Sciatic nerve (tissue), 2 donors: ENCODE measurements at places on chromosomes 6 and 20.
A peak's percentile ranks its signal among the peaks of the same experiment; 100 is the strongest.

- no peak for DNase-seq
These were observed 168.0 kb upstream of the NOX3 start for GRCh38 chr6:155623450-155624178.

- DNase-seq, result no peak
These were observed 11.3 kb downstream of the NFATC2 start for GRCh38 chr20:51531141-51531710.

DNA sequence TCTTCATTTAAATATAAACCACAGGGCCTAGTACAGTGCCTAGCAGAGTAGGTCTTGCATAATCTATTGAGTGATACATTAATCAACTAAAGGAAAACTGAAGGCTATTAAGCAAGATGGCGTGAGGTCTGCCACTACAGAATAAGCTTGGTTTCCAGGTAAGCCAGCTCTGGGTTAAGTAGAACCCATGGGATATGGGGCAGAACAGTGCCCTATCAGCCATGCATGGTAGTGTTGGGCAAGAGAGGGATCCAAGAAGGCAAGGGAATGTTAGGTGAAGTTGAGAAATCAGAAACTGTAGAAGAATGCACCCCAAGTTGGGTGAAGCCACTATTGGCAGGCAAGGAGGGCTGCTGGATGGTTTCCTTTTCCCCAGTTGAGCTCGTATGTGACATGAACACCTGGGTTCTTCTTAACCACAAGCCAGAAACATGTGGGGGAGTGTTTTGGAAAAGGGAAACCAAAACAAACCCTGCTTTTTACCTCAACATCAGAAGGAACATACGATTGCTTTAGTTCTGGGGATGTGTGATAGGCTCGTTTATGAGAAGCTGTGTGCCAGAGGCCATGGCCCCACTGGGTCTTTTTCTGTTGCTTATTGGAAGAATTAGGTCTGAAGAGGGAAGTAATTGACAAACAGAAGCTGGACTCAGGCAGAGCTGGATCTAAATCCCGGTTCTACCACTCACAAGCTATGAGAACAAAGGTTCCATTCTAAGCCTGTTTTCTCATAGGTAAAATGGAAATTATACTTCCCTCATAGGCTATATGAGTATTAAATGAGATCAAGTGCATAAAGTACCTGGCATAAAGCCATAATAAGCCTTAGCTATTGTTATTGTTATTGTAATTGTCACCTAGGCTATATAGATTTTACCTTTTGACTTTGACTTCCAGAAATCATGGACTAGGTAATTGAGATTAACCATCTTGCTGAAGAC, 33.5 kb downstream of the NEDD9 start:
- no peak for DNase-seq

- no peak for DNase-seq
These were observed 117.8 kb downstream of the RTN4IP1 start for GRCh38 chr6:106511288-106512047.

GRCh38 chr6:72841195-72841594, 219.3 kb downstream of the KCNQ5 start:
- no peak for DNase-seq

DNA sequence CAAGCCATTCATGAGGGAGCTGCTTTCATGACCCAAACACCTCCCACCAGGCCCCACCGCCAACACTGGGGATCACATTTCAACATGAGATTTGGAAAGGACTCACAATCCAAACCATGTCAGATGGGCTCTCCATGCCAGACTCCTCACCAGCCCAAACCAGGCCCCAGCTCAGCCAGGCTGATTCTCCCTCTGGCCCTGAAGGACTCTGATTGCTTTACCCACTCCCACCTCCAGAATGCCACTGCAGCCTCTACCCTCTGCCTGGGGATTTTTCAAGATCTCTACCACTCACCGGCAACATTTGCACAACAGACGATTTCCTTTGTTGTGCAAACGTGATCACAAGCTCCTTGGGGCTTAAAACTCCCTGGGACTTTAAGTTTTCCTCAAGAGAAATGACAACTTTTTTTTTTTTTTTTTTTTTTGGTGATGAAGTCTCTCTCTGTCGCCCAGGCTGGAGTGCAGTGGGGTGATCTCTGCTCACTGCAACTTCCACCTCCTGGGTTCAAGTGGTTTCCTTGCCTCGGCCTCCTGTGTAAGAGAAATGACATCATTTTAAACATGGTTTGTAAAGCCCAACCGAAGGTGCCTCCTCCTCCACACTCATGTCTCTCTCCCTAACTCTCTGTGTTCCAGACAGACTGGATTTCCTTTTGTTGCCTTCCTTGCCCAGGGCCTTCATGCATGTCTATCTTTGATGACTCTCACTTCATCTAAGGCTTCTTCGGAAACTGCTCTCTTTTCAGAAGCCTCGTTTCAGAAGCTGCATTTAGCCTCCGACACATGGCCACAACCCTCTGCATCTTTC, 147.0 kb downstream of the CDH26 start:
- no peak for DNase-seq

DNA sequence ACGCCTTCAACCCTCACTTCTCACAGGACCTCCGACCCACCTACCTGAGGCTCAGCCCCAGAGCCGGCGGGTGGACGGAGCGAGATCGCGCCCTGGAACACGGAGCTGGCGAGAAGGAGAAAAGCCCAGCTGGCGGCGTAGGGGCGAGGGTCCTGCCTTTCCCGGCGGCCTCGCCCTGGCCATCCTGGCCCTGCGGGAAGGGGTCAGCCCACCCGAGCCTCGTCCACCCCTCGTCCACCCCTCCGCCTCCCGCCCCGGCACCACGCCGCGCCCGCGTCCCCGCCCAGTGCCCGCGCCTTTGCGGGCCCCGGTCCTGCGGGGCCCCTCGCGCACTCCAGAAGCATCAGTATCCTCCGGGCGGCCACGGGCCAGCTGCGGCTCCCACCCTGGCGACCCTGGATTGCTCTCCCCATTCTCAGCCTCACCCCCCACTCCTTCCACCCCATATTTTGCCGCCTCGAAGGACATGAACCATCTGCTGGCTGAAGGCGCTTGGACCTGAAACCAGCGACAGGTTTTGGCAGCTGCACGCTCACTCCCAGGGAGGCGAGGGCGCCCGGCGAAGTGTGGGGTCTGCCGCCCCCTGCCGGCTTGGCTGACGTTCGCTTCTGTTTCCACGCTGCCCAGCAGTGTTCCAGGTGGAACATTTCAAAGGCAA, 65.1 kb downstream of the PLG start:
- peak; percentile 73 for DNase-seq

DNA sequence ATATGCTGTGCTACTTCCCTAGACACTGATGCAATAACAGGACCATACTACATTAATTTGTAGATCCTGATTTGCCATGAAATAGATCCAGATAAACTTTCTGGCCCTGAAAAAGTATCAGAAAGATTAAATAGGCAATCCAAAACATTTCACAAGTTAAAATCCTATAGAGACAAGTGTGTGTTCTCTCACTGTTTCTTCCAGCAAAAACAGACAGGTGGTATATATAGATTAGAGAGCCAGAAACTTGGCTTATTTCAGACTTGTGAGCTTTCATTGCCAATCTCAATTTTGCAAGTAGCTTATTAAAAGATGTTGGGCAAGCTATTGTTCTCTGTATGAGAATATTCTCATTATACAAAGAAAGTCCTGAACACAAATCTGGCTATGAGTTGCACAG, 289.1 kb upstream of the MANEA start:
- no peak for DNase-seq

DNA sequence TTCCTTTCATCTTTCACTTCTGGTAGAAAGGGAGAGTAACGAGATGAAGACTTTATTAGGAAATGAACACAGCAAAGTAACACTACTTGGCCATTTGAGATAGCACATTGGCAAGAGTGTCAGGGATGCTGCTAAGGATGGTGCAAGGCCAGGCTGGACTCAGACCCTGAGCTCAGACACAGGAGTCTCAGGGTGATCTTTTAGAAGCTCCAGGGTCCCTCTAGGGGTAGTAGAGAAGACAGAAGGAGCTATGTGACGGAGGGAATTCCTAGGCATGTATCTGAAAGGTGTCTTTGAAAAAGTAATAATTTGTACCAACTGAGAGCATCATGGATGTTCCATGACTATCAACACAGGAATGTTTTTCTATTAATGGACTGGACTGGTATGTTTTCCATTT, 436.5 kb downstream of the DHX35 start:
- no peak for DNase-seq

- no peak for DNase-seq
These were observed 39.7 kb upstream of the PHIP start for GRCh38 chr6:79117752-79118151.

- peak; percentile 86 for DNase-seq
These were observed 636 bp upstream of the EEF1A1 start for GRCh38 chr6:73521351-73521985.

DNA sequence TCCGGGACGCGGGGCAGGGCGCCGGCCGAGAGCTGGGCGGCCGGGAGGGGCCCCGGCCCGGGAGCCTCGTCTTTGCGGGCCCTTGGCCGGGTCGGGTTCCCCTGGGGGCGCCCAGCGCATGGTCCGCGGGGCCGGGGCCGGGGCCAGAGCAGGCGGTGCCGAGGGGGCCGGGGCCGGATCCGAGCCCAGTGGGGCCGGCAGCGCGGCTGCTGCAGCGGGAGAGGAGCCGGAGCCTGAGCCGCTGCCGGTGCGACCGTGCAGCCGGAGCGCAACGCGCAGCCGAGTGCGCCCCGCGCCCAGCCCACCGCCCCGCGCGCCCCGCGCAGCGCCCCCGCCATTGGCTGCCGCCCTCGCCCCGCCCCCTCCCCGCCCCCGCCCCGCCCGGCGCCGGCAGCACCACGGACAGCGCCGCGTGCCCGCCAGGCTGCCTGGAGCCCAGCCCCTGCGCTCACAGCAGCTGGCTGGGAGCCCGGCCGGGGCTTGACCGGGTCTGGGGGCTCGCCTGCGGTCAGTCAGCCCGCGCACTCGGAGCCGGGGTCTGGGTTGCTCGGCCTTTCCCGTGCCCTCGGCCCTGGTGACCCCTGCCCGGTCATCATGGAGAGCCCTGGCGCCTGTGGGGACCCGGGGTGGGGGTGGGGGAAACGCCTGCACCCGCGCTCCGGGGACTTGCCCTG, at the start of gene HRH3:
HRH3 (minus strand) TSS at position 287 of the 674 bp plus-strand sequence. CDS start 308 bp downstream, outside the sequence.
- DNase-seq, result no peak

- DNase-seq, result no peak
These were observed 53.4 kb downstream of the LYRM2 start for GRCh38 chr6:89585154-89585553.

DNA sequence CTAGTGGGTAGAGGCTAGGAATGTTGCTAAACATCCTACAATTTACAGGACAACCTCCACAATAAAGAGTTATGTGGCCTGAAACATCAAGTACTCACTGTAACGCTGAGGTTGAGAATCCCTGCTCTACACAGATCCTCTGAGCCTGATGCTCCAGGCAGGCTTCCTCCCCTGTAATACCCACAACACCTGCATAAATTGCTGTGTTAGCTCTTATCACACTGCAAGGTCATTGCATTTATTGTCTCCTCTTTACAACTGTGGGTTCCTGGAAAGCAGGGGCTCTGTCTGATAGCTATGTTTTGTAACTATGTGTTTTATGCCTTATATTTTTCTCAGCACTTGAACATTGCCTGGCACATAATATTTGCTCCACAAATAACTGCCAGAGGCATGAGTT, 11.6 kb downstream of the RPP21 start:
- no peak for DNase-seq

DNA sequence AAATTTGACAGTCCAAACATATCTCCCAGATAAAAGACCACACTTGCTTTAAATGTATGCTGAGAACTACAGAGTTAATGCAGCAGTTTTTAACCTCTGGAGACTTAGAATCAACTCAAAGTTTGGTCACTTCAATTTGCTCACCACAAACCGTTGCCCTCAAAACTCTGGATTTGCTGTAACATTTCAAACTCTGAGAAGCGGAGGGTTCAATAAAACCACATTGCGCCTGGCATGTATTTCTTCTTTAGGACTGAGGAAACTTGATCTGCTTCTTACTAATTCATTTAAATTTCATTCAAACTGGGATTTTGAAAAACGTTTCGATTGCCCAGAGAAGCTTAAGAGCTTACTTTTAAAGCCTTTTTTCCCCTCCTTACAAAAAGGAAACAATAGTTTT, 115.8 kb downstream of the MTFR2 start:
- no peak for DNase-seq

DNA sequence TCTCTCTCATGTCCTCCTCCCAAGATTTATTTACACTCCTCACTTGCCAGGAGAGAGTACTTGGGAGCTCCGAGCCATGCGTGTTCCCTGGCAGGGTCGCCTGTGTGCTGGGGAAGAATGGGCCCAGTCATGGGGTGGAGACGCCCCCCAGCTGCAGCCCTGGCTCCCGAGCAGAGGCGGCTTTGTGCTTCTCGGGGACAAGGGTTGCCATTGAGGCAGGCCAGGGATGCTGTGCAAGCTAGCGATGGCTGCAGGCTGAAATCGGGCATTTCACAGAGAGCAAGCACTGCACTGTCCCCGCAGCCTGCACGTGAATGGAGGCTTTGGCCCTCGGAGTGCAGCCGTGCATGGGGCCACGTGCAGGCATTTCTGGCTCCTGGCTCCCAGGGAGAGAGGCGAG, 23.8 kb downstream of the PHACTR3 start:
- peak; percentile 51 for DNase-seq

GRCh38 chr6:47437592-47437991, 40.0 kb upstream of the CD2AP start:
- no peak for DNase-seq

- DNase-seq, result no peak
These were observed 809 bp upstream of the NOL7 start for GRCh38 chr6:13614126-13614925.

GRCh38 chr6:85405175-85405852, 44.6 kb upstream of the NT5E start:
- DNase-seq, result no peak

- DNase-seq, result no peak
These were observed 67.9 kb downstream of the ARMC2 start for GRCh38 chr6:108916026-108916686.

- DNase-seq, result no peak
These were observed 129.8 kb upstream of the TIAM2 start for GRCh38 chr6:154865291-154865690.

- DNase-seq, result no peak
These were observed 24.6 kb downstream of the GMEB2 start for GRCh38 chr20:63602321-63602720.

DNA sequence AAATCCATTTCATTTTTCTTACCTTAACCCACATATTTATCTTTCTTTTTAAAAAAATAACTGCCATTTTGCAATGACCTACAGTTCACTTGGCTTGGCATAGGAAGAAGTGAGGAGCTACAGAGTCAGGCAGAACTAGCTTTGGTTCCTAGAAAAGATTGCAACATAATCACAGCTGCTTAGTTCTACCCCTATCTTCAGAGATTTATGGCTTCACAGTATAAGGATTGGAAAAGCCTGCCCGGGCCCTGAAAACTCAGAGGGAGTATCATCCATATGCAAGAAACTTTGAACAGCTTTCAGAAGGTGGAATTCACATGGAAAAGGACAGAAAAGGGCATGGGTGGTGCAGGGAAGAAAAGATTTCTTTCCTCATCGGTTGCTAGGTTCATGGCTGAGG, 774.3 kb upstream of the CHD6 start:
- DNase-seq, result no peak

GRCh38 chr6:126937426-126937825, 181.0 kb upstream of the RSPO3 start:
- no peak for DNase-seq
